ENCODE measurements at places on chromosomes 13 and 19.

DNA sequence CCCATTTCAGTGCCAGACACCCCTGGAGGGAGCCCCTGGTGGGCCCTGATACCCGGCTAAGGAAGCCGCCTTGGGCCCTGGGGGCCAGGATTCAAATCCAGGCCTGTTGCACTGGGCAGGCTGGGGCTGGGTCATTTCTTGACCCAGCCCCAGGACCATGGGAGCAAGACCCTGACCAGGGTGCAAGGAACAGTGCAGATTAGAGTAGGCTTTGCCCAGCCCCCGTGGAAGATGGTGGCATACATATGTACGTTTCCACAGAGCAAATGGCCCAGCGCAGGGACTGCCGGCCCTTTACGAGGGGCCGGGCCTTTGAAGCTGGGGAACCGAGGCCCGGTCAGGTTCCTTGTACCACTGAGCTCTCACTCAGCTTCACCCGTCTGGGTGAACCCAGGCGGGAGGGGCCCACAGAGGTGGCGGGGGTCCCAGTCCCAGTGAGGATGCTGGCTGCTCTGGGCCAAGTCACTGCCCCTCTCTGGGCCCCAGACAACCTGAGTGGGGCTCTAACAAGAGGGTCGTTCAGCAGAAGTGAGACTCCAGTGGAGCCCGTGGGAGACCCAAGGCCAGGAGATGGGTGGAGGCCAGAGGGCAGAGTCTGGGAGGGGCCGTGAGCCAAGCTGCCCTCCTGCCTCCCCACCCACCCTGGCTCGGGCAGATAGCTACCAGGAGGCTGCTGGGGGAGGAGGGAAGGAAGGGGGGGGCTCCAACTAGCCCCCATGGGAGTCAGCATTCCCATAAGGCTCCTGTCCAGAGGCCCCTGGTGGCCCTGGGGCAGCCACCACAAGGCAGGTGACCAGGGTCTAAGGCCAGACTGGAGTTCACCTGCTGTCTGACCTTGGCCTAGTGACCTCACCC is 2.7 kb downstream of the MKNK2 start:
- no peak for DNase-seq

- DNase-seq = no peak
These were observed 15.3 kb downstream of the TMEM38A start for GRCh38 chr19:16676101-16676798.

- no peak for DNase-seq
These were observed 14.4 kb downstream of the MYBPC2 start for GRCh38 chr19:50447053-50447452.

DNA sequence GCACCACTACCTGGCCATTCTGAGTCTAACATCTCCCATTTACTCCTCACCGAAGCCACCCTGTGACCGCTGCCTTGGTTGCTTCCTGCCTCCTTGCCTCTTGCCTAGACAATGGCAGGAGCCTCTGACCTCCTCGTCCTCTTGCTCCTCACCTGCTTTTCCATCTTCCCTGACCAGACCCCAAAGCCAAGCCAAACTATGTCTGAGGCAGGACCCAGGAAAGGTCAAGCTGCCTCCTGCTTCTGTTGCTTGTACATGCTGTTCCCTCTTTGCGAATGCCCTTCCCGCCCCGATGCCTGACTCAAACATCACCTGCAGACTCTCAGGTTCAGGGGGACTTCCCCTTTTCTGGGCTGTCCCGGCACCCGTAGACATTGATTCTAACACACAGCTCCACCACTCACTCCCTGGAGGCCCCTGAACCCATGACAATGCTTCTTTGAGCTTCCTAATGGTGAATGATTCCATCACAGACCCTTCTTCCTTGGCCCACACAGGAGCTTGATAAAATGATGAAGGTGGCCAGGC is 60.8 kb downstream of the F2RL3 start:
- DNase-seq = no peak

DNA sequence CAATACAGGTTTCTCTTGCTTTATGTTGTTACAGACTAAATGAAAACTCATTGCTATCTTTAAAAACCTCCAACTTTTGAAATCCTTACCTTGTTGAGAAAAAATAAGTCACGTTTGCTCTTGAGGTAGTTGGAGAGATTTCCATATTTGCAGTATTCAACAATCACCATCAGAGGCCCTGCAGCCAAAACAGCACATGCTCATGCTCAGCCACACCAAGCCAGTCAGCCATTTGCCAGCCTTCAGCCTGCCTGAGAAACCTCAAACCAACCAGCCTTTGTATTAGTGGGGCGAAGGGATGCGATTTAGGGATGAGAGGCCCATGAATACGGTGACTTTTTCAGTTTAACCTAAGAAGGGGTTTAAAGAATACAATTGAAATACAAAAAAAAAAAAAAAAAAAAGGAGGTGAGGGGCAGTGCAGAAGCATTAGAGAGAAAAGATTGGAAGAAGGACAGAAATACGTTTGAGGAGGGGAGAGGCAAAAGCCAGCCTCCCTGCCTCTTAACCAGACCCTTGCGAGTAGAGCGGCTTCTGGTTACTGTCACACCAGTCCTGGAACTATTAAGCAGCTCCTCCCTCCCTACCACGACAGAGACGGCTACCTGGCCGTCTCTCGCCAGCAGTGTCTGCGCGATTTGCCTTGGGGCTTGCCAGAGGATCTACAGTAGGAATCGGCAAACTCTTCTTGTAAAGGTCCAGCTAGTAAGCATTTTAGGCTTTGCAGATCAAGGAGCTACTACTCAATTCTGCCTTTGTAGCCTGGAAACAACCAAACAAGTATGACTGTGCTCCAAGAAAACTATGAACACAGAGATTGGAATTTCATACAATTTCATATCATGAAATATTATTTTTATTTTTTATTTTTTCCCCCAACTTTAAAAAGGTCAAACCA is 167.3 kb downstream of the FLT1 start:
- DNase-seq = no peak

- DNase-seq = no peak
These were observed 16.4 kb upstream of the ALOX5AP start for GRCh38 chr13:30718661-30719524.

GRCh38 chr13:88937384-88937783 is 1266.2 kb downstream of the SLITRK5 start:
- no peak for DNase-seq

- DNase-seq = no peak
These were observed 41.5 kb downstream of the NOTCH3 start for GRCh38 chr19:15159251-15159650.

- DNase-seq = no peak
These were observed 1893.0 kb upstream of the PCDH20 start for GRCh38 chr13:63308549-63309165.

- no peak for DNase-seq
These were observed 536.7 kb upstream of the ARGLU1 start for GRCh38 chr13:107104631-107105030.

DNA sequence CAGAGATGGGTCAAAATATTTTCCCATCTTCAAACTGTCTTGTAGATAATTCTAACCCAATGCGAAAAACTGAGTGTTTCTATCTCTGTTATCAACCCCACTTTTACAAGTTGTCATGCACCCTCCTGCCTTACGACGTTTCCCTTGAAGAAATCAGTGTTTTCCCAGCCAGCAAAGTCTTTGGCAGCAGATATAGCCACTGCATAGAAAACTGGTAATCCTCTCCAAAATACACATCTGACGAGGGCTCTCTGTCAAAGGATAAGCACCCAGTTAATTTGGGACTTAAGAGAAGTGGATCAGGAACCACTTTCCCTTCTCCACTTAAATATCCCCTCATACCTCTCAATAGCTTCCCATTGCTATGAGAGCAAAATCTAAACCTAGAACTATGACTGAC is 351.9 kb upstream of the MIR17HG start:
- no peak for DNase-seq
